ENCODE measurements at places on chromosomes 1 and 21. TPM values are rescaled to one million over a fixed set of nuclear protein-coding genes. Genes with fewer than 3 reads are reported as not detected.
A peak's percentile ranks its signal among the peaks of the same experiment; 100 is the strongest.

- H3K36me3 ChIP-seq: no peaks in the 10 kb centered on the region
- H3K27ac ChIP-seq: no peak overlapping the region
- no peaks in the 10 kb centered on the region for H3K4me1 ChIP-seq
- H3K27me3 ChIP-seq: no peaks in the 10 kb centered on the region
- no peak overlapping the region for H3K4me3 ChIP-seq
Measured at GRCh38 chr21:23853796-23854379, 1753.4 kb downstream of the MRPL39 start.

GRCh38 chr1:179369751-179370341 is 4.1 kb downstream of the AXDND1 start:
- no peak overlapping the region for H3K27ac ChIP-seq
- no peaks in the 10 kb centered on the region for H3K27me3 ChIP-seq
- peak; percentile 40 for DNase-seq
- no peak overlapping the region for H3K4me3 ChIP-seq

GRCh38 chr1:175127565-175127964 is 59.9 kb downstream of the TNN start:
- H3K27me3 ChIP-seq: no peaks in the 10 kb centered on the region
- no peak for DNase-seq
- no peak overlapping the region for H3K4me3 ChIP-seq
- peaks cover 15% of the 10 kb centered on the region for H3K4me1 ChIP-seq

GRCh38 chr21:44331650-44332307 is 7.4 kb downstream of the CFAP410 start:
- H3K4me1 ChIP-seq: no peaks in the 10 kb centered on the region
- no peak for DNase-seq
- no peaks in the 10 kb centered on the region for H3K27me3 ChIP-seq
- H3K36me3 ChIP-seq: no peaks in the 10 kb centered on the region

- no peaks in the 10 kb centered on the region for H3K36me3 ChIP-seq
- H3K27ac ChIP-seq: no peak overlapping the region
- peaks cover 40% of the 10 kb centered on the region for H3K4me1 ChIP-seq
- peak; percentile 57 for DNase-seq
- H3K27me3 ChIP-seq: no peaks in the 10 kb centered on the region
Measured at GRCh38 chr1:63827411-63828321, 53.8 kb downstream of the ROR1 start.

- H3K27ac ChIP-seq: no peak overlapping the region
- no peaks in the 10 kb centered on the region for H3K27me3 ChIP-seq
- H3K4me3 ChIP-seq: no peak overlapping the region
- no peak for DNase-seq
- H3K4me1 ChIP-seq: no peaks in the 10 kb centered on the region
- peaks cover 33% of the 10 kb centered on the region for H3K36me3 ChIP-seq
Measured at GRCh38 chr1:26857473-26858060, 5.4 kb upstream of the SFN start.

GRCh38 chr1:29237129-29237821 is 953 bp downstream of the PTPRU start:
- peak overlapping the region; percentile 69 for H3K4me3 ChIP-seq
- H3K4me1 ChIP-seq: peaks cover 27% of the 10 kb centered on the region
- H3K36me3 ChIP-seq: no peaks in the 10 kb centered on the region
- peak overlapping the region; percentile 80 for H3K27ac ChIP-seq

- no peak overlapping the region for H3K4me3 ChIP-seq
- no peak overlapping the region for H3K27ac ChIP-seq
- H3K4me1 ChIP-seq: no peaks in the 10 kb centered on the region
- no peaks in the 10 kb centered on the region for H3K36me3 ChIP-seq
Measured at GRCh38 chr1:98468111-98468717, 193.3 kb upstream of the SNX7 start.

DNA sequence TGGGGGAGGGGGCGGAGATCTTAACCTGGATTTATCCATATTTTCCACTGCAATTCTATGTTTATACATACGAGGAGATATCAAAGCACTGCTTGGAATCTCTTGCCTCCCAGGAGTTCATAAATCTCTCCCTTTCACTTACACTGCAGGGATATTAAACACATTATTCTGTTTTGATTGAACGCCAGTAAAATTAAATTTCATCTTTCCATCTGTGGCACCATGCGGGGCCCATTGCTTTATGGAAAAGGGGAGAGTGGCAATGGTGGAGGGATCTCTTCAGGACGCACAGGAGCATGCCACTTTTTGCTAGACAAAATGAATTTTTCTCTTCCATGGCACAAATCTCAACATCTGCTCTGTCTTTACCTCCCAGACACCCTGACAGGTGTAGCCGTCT is 648.0 kb upstream of the PLXNA2 start:
- DNase-seq: no peak
- no peak overlapping the region for H3K27ac ChIP-seq
- H3K27me3 ChIP-seq: no peaks in the 10 kb centered on the region
- no peak overlapping the region for H3K4me3 ChIP-seq
- H3K4me1 ChIP-seq: no peaks in the 10 kb centered on the region

GRCh38 chr1:117017062-117017461 is 15.5 kb downstream of the CD101 start:
- no peaks in the 10 kb centered on the region for H3K4me1 ChIP-seq
- no peak overlapping the region for H3K4me3 ChIP-seq
- no peaks in the 10 kb centered on the region for H3K36me3 ChIP-seq
- DNase-seq: no peak
- H3K27ac ChIP-seq: no peak overlapping the region

The DLGAP3 gene
- total RNA-seq: 0.17 TPM
